Fibroblast of lung (primary cell): ENCODE measurements at places on chromosomes 5 and 9. TPM values are rescaled to one million over a fixed set of nuclear protein-coding genes. Genes with fewer than 3 reads are reported as not detected.

The NCS1 gene
- 37.5 and 52.0 TPM in 2 replicates for total RNA-seq

The AK1 gene
- 46.7 and 47.6 TPM in 2 replicates for total RNA-seq

The SLC34A3 gene
- total RNA-seq = not detected in 2 replicates

The GKAP1 gene
- 2.6 TPM in 2 replicates for total RNA-seq

The ZNF454 gene
- 3.1 and 3.3 TPM in 2 replicates for total RNA-seq

The HMMR gene
- 1.3 and 19.7 TPM in 2 replicates for total RNA-seq

The LRRC70 gene
- 0.51 and 1.3 TPM in 2 replicates for total RNA-seq

The GEMIN5 gene
- total RNA-seq = 12.1 and 13.1 TPM in 2 replicates
